ENCODE measurements at places on chromosomes 12 and 14.

DNA sequence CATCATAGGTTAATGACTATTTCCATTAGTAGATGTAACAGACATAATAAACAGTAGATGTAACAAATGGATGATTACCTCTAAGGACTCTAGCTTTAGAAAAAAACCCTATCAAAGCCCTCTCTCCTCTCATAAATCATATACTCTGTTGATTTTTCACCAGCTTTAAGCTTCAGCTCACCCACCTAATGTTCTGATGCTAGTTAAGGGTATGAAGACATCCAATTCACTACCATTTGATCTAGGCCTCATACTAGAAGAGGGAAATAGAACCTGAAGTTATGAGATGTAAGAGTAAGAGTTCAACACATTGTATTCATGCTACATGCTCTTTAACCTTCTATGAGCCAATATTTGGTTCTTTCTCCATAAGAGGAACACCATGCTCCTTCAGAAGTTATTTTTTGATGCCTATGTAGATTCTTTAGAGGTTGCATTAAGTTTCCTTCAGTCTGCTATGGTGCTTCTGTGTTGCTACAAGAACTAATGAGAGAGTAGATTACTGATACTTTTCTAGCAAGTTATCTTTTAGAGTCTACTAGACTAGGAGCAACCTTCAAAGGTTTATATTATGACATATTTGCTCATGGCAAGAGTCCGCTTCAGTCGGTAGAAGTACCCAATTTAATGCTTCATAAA, 16.0 kb downstream of the A2M start:
- H3K36me3 ChIP-seq, result no peaks in the 10 kb centered on the region
- no peak for DNase-seq
- no peaks in the 10 kb centered on the region for H3K4me1 ChIP-seq
- no peaks in the 10 kb centered on the region for H3K27me3 ChIP-seq

- no peak overlapping the region for H3K27ac ChIP-seq
- H3K4me1 ChIP-seq, result peaks cover 6% of the 10 kb centered on the region
- H3K4me3 ChIP-seq, result no peak overlapping the region
- peaks cover 2% of the 10 kb centered on the region for H3K36me3 ChIP-seq
- H3K27me3 ChIP-seq, result peaks cover 76% of the 10 kb centered on the region
Measured at GRCh38 chr14:37597538-37597913, 2.1 kb downstream of the TTC6 start.

- peaks cover 27% of the 10 kb centered on the region for H3K36me3 ChIP-seq
- H3K4me3 ChIP-seq, result no peak overlapping the region
- no peaks in the 10 kb centered on the region for H3K27me3 ChIP-seq
- no peak overlapping the region for H3K27ac ChIP-seq
Measured at GRCh38 chr12:110676171-110676570, 12.7 kb downstream of the HVCN1 start.

- H3K36me3 ChIP-seq, result peaks cover 70% of the 10 kb centered on the region
- no peak for DNase-seq
- H3K4me1 ChIP-seq, result peaks cover 3% of the 10 kb centered on the region
- H3K27me3 ChIP-seq, result no peaks in the 10 kb centered on the region
Measured at GRCh38 chr12:121424624-121424975, 24.7 kb downstream of the RNF34 start.

- H3K36me3 ChIP-seq, result no peaks in the 10 kb centered on the region
- no peak overlapping the region for H3K4me3 ChIP-seq
- H3K4me1 ChIP-seq, result no peaks in the 10 kb centered on the region
- H3K27me3 ChIP-seq, result peaks cover 2% of the 10 kb centered on the region
Measured at GRCh38 chr14:93824518-93825234, 36.4 kb upstream of the PRIMA1 start.

GRCh38 chr12:52699373-52699772, 4.0 kb downstream of the KRT77 start:
- H3K4me3 ChIP-seq, result no peak overlapping the region
- no peak overlapping the region for H3K27ac ChIP-seq
- no peaks in the 10 kb centered on the region for H3K36me3 ChIP-seq
- no peak for DNase-seq
- H3K4me1 ChIP-seq, result no peaks in the 10 kb centered on the region

GRCh38 chr14:70576891-70577290, 23.6 kb downstream of the MED6 start:
- H3K4me3 ChIP-seq, result no peak overlapping the region
- no peak overlapping the region for H3K27ac ChIP-seq

DNA sequence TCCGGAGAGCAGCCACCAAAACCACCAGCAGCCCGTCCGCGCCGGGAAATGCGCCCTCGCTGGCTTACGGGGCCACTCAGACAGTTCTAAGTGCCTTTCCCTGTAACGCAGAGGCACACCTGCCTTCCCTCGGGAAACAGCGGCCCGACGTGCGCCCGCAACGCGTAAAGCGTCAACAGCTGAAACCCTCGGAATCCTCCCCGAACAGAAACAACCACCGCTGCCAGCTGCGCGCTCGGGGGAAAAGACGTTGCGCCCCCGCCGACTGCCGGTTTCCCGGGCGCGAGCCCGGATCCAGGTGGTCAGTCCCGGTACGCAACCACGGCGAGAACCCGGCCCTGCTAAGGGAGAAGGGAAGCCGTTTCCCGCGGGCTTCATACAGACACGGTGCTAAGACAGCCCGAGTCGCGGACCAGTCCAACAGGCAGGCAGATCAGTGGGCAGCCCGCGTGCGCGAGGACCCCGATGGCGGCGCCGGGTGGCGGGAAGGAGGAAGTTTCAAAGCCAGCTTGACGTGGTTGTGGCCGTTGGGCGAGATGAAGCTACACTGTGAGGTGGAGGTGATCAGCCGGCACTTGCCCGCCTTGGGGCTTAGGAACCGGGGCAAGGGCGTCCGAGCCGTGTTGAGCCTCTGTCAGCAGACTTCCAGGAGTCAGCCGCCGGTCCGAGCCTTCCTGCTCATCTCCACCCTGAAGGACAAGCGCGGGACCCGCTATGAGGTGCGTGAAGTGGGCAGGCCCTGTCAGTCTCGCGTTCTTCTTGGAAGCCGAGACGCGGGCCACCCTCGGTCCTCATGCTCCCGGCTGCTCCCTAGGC, at the start of gene LRR1:
LRR1 (plus strand) TSS at position 456 of the 816 bp plus-strand sequence; CDS start at position 537, 81 bp downstream.
- H3K4me1 ChIP-seq, result peaks cover 36% of the 10 kb centered on the region
- peak within 1 kb of the TSS; percentile 91 for H3K4me3 ChIP-seq
- peak within 1 kb of the TSS; percentile 95 for H3K27ac ChIP-seq
- peak; percentile 85 for DNase-seq
- H3K27me3 ChIP-seq, result no peaks in the 10 kb centered on the region

- DNase-seq, result no peak
- no peak overlapping the region for H3K4me3 ChIP-seq
- H3K4me1 ChIP-seq, result peaks cover 57% of the 10 kb centered on the region
- no peaks in the 10 kb centered on the region for H3K27me3 ChIP-seq
- H3K27ac ChIP-seq, result peak overlapping the region; percentile 13
- H3K36me3 ChIP-seq, result peaks cover 16% of the 10 kb centered on the region
Measured at GRCh38 chr12:104669089-104669721, 212.5 kb downstream of the CHST11 start.

DNA sequence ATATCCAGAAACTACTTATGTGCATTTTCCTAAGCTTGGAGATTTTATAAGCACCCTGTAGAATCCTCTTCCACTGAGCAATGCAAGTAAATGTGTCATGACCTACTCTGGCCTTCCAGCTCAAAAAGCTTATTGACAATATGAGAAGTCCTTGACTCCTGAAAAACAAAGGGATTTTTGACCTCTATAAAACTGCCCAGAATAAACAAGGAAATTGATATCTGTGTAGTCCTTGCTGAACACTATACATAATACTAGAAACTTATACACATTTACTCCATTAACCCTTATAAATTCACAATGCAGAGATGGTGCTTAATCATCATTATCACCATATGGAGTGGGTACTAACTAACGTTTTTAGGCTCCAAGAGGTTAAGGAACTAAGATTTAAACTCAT, 197.4 kb upstream of the KRR1 start:
- H3K27ac ChIP-seq, result no peak overlapping the region
- peaks cover 24% of the 10 kb centered on the region for H3K27me3 ChIP-seq
- H3K4me1 ChIP-seq, result peaks cover 13% of the 10 kb centered on the region
- no peak for DNase-seq
- no peak overlapping the region for H3K4me3 ChIP-seq
- no peaks in the 10 kb centered on the region for H3K36me3 ChIP-seq

DNA sequence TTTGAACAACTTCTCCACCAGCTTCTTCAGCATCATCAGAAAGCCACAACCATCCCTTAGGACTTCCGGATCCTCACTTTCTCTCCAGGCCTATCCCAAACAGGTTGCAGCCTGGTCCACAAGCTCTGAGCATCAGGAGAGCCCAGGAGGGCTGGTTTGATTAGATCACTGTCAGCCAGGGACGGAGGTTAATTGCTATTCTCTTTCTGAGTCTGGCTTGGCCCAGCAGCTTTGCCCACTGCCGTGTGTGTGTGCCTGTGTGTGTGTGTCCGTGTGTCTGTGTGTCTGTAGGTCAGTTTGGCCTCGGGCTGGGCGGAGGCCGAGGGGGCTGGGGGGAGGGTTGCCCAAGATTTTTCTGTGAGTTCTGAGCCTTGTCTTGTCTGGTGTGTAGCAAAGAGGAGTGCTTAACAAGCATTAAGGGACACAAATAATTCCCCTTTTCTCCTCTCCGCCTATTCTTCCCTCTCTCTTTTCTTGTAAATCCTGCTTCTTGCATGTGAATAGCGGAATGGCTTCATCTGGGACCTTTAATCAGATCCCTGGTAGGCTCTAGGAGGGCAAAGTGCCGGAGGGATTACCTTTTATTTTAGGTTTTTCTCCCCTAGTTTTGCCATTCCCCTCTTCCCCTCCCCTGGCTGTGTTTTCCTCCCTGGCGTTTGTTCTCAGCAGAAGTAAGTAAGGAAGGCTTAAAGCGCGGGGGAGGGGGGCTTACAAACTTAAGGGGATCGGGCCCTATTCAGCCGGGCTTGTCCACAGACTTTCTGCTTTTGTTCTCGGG, 138.2 kb upstream of the LHX5 start:
- H3K36me3 ChIP-seq, result no peaks in the 10 kb centered on the region
- no peak overlapping the region for H3K27ac ChIP-seq
- DNase-seq, result no peak
- H3K27me3 ChIP-seq, result peaks cover 27% of the 10 kb centered on the region
- no peaks in the 10 kb centered on the region for H3K4me1 ChIP-seq

- peak overlapping the region; percentile 81 for H3K4me3 ChIP-seq
- no peaks in the 10 kb centered on the region for H3K36me3 ChIP-seq
- peak overlapping the region; percentile 63 for H3K27ac ChIP-seq
- peaks cover 10% of the 10 kb centered on the region for H3K4me1 ChIP-seq
- DNase-seq, result no peak
Measured at GRCh38 chr12:121713257-121713777, 765 bp downstream of the TMEM120B start.

DNA sequence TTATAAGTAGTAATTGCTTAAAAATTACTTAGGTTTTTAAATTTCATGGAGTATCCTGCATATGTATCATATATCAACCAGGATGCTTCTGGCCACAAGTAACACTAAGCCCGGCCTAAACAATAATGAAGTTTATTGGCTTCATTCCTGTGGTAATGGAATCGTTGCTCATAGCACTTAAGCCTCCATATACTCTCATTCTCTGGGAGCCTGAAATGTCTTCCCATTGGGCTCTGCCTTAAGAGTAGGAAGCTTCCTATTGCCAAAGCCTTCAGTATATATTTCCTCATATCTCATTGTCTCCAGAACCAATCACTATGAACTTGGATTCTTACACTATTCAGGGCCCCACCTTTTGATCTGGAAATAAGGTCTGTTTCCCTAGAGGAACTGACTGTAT, 83.8 kb upstream of the DNM1L start:
- no peak overlapping the region for H3K4me3 ChIP-seq
- no peaks in the 10 kb centered on the region for H3K27me3 ChIP-seq
- H3K27ac ChIP-seq, result no peak overlapping the region
- no peak for DNase-seq
- peaks cover 25% of the 10 kb centered on the region for H3K4me1 ChIP-seq
